ENCODE measurements at places on chromosomes 7 and 10.

- DNase-seq, result no peak
Observed at GRCh38 chr7:20591058-20591457, 24.4 kb upstream of the ABCB5 start.

GRCh38 chr10:1063232-1063865 lies 7.2 kb downstream of the WDR37 start:
- DNase-seq, result no peak

- no peak for DNase-seq
Observed at GRCh38 chr10:93152136-93152535, 78.4 kb downstream of the CYP26A1 start.

- no peak for DNase-seq
Observed at GRCh38 chr7:31553661-31554081, 39.8 kb downstream of the ITPRID1 start.

- DNase-seq, result no peak
Observed at GRCh38 chr7:63998549-63998948, at the start of gene ZNF722. Gene ZNF722, plus strand, starts transcription at chr7:63998849. Its CDS starts 113 bp downstream, at chr7:63998962.

Data from NCI-H446 treated with DMSO at 0.1 percent for 48 hours (cell line).